Spleen (tissue), 13 donors: ENCODE measurements at places on chromosomes 1 and 21. TPM values are rescaled to one million over a fixed set of nuclear protein-coding genes. Genes with fewer than 3 reads are reported as not detected.

The NUP210L gene
- polyA plus RNA-seq: not detected

The TMEM201 gene
- 5.2 TPM for polyA plus RNA-seq

The TPTE gene
- polyA plus RNA-seq: not detected

GRCh38 chr1:203028784-203029553, 2.7 kb downstream of the PPFIA4 start:
- no peak for DNase-seq

DNA sequence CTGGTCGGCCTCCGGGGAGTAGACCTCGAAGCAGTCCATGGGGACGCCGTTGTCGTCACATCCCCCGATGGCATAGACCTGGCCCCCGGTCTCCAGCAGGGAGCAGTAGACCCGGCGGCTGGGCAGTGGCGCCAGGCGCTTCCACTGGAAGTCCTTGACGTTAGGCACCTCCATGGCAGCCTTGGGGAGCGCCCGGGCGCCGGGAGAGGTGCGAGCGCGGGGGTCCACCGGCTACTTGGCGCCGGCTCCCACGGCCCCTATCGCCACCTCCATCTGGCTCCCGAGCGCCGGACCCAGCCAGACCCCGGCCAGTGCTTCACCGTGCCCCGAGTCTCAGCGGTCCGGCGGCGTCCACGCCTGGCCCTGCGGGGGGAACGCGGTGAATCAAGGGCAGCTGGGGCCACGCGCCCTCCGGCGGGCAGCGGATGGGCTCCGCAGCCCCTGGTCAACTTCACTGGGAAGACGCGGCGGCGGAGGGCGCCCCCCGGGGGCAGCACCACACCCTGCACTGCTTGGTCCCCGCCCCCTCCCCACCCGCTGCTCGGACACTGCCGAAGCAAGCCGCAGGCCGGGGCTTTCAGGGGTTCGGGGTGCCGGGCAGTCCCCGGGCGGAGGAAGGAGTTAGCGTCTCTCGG, 13.2 kb downstream of the KLHDC8A start:
- peak; percentile 79 for DNase-seq

- DNase-seq: no peak
These were observed 134.4 kb downstream of the LEPR start for GRCh38 chr1:65554829-65555228.

- DNase-seq: no peak
These were observed 4.4 kb downstream of the APCS start for GRCh38 chr1:159591981-159592380.

- no peak for DNase-seq
These were observed 18.7 kb upstream of the BLACAT1 start for GRCh38 chr1:205474571-205474970.

GRCh38 chr1:46606255-46606965, 2.3 kb upstream of the MKNK1 start:
- no peak for DNase-seq

DNA sequence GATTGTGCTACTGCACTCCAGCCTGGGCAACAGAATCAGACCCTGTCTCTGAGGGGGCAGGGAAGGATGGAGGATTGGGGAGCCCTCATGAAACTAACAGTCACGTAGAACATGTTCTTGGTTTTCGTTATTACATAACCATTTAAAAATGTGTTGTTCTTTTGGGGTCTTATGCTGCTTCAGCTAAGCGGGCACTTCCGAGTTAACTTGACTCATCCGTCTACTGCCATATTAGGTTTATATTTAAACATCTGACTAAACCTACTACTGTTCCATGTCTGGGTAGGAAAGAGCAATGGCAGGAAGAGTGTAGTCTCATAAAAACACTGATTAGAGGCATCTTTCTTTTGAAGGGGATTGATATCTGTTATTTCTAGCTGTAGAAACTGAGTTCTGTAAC, 59.5 kb upstream of the BMP8A start:
- no peak for DNase-seq

DNA sequence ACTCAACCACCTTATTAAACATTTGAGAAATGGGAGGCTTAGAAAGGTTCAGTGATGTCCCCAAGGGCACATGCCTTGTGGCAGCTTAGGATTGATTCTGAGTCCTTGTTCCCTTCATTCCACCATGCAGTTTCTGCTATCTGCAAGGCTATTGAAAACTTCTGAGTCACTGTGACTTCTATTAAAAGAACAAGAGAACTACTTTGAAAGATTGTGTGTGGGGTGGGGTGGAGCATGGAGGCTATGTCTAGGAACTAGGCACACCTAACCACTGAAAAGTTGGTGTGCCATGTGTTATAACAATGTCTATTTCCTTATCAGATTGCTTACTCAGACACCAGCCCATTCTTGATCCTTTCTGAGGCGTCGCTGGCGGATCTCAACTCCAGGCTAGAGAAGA, 10.8 kb downstream of the MTARC1 start:
- no peak for DNase-seq
